ENCODE measurements at places on chromosomes 7 and 10.

- DNase-seq, result no peak
Observed at GRCh38 chr7:29030781-29031275, 72.7 kb upstream of the TRIL start.

DNA sequence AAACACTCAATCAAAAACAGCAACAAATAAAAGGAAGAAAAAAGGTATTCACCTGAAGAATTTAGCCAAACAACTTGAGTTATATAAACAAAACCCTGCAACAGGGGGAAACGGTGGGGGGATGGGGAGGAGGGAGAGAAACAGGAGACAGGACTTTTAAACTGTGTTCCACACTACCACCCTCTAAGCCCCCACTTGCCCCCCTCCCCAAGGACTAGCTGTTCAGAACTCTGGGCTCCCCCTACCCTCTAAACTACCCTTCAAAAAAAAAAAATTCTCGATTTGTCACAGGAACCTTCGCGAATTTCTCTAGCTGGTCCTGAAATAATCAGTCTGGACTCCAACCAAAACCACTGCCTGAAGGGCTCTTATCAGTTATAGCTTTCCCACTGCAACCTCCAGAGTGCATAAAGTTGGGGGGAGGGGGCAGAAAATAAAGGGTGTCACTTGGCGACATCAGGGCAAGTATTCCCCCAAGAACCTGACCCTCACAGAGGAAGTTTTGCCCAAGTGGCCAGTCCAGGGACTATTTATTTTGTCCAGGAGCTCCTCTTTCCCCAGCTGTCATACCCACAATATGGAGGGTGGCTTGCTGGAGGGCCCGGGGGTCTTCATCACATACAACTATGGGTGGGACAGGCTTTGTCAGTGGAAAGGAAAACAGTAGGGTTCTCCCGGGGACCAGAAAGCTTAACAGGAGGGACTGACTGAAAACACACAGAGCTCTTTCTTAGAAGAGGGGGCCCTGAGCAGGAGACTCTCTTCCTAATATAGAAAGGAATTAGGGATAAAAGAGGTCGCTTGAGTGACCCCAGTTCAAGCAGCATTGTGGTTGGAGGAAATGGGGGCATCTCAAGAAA, 1.3 kb downstream of the UBE2H start:
- peak; percentile 60 for DNase-seq

- no peak for DNase-seq
Observed at GRCh38 chr7:82234457-82235049, 209.0 kb downstream of the CACNA2D1 start.

DNA sequence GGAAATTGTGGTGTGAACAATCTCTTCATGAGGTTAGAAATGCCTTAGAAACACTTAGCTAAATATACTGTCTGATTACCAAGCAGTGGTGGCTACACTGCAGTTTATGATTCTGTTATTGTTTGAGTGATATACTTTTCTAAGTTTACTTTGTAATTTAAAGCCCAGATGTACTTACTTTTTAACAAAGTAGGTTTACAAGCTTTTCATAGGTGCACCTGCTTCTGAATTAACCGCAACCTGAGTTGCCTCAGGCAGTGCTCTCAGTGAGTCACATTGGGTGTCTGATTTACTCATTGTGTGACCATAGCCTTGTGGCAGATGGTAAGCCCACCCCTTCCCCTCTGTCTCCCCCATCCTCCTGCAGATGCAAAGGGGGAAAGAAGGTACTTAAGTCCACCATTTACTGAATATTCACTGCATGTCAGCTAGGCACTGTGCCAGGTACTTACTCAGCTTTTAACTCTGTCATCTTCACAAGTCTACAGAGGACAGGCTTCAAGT, 9.0 kb downstream of the MTURN start:
- no peak for DNase-seq

GRCh38 chr7:155789001-155789725, 23.1 kb downstream of the SHH start:
- no peak for DNase-seq

DNA sequence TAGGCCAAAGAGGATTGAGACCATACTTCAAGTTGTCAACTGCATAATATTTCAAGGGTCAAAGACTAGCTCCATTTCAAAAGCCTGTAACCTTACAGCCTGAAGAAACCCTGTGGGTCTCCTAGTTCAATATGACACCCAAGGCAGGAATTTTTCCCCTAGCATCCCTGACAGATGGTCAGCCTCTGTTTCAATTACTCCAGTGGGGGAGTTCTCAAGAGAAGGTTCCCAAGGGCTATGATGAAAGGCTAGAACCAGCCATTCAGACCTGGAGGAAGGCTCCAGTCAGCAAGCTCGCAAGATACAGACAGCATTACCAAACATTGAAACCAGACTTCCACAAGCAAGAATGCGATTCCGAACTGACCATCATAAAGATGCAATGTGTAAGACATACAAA, 1.6 kb downstream of the HTR7 start:
- no peak for DNase-seq

DNA sequence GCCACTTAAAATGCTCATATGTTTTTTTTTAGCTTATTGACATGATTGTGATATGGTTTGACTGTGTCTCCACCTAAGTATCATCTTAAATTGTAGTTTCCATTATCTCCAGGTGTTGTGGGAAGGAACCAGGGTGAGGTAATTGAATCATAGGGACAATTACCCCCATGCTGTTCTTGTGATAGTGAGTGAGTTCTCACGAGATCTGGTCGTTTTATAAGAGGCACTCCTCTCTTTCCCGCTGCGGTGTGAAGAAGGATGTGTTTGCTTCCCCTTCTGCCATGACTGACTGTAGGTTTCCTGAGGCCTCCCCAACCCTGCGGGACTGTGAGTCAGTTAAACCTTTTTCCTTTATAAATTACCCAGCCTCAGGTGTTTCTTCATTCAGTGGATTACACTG, 80.5 kb upstream of the ETV1 start:
- DNase-seq, result no peak

GRCh38 chr10:6578251-6578771, 1.8 kb downstream of the PRKCQ start:
- DNase-seq, result no peak
